ENCODE measurements at places on chromosomes 6 and 20. TPM values are rescaled to one million over a fixed set of nuclear protein-coding genes. Genes with fewer than 3 reads are reported as not detected.

TMC2 gene
- 1.2 TPM for total RNA-seq

CLPSL1 gene
- not detected for total RNA-seq

- peaks cover 12% of the 10 kb centered on the region for H3K4me1 ChIP-seq
- no peak for DNase-seq
- no peak overlapping the region for H3K27ac ChIP-seq
- H3K4me3 ChIP-seq, result no peak overlapping the region
Observed at GRCh38 chr20:23043376-23043775, 6.1 kb downstream of the THBD start.

GRCh38 chr6:136728033-136728939, 64.0 kb downstream of the MAP3K5 start:
- H3K4me1 ChIP-seq, result no peaks in the 10 kb centered on the region
- no peak overlapping the region for H3K4me3 ChIP-seq
- no peak for DNase-seq
- no peaks in the 10 kb centered on the region for H3K27me3 ChIP-seq
- no peak overlapping the region for H3K27ac ChIP-seq
- H3K36me3 ChIP-seq, result no peaks in the 10 kb centered on the region

DNA sequence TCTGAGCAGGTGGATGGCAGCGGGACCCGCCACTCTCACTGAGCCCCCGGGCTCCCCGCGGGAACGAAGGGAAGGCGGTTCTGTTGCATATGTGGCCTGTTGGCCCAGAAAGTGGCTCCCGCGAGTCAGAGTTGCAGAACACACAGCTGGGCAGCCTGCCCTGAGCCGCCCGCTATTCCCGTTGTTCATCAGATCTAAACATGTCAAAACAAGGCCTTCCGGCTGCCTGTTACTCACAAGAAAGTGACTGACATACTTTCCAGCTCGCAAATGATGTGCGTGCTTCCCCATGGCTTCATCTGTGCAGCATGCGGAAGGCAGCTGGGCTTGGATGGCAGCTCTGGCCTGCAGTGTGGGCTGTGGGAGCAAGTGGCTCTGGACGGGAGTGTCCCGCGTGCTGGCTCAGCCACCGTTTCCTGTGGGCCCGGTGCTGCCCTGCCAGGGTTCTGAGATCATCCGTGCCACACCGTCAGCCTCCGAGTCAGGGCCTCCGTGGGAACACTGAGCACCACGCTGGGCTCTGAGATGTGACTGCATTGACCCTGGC, 227.3 kb downstream of the ERMARD start:
- H3K36me3 ChIP-seq, result peaks cover 5% of the 10 kb centered on the region
- no peak overlapping the region for H3K4me3 ChIP-seq
- peaks cover 2% of the 10 kb centered on the region for H3K27me3 ChIP-seq
- DNase-seq, result no peak
- H3K4me1 ChIP-seq, result peaks cover 10% of the 10 kb centered on the region
